ENCODE measurements at places on chromosomes 2 and 18.

DNA sequence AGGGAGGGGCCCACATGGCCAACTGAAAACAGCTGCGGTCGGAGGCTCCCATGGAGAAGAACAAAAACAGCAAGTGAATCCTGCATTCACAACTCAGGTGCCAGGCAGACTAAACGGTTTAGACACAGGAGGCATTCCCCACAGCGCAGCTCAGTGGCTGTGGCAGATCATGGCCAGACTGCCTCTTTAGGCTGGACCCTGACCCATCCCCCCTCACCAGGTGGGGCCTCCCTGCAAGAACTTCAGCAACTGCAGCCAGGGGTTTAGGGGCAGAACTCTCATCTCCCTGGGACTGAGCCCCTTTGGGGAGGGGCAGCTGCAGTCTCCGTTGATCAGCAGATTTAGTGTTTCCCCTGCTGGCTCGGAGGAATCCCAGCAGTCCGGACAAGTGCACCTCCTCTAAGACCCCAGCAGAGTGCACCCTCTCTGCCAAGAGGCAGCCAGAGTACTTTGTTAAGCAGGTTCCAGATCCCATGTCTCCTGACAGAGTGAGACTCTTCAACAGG is 346.7 kb downstream of the SS18 start:
- no peak for DNase-seq

DNA sequence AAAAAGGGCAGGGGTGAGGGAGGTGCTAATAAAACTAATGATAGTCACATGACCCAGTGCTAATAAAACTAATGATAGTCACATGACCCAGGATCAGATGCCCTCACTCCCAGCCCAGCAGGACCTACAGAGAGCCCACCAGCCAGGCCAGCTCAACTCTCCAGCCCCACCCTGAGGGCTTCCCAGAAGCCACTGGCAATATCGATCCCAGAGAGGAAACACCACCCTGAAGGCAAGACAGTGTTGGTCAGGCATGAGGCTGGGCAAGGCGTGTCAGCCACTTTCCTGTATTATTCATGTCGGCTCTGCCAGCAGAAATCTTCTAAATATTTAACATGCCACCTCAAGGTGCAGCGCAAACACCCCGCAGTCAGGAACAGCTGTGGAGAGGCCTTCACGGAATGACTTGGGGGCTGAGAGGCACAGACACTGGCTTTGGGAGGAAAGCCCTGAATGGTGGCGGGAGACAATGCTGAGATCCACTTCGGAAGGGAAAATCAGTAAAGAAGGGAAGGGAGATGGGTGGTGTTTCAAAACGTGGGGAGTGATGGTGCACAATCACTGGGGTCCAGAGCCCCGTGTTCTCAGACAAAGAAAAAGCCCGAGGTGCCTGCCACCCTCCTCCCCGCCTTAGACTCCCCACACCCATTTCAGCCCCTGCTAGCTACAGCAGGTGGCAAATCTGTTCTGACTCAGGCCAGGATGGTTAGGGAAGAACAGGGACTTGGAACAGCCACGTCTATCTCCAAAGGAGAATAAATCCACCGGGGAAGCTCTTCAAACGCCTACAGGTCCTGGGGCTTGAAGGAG is 1.4 kb downstream of the REEP1 start:
- no peak for DNase-seq

GRCh38 chr2:88114889-88115288 is 13.0 kb downstream of the FABP1 start:
- DNase-seq: no peak

DNA sequence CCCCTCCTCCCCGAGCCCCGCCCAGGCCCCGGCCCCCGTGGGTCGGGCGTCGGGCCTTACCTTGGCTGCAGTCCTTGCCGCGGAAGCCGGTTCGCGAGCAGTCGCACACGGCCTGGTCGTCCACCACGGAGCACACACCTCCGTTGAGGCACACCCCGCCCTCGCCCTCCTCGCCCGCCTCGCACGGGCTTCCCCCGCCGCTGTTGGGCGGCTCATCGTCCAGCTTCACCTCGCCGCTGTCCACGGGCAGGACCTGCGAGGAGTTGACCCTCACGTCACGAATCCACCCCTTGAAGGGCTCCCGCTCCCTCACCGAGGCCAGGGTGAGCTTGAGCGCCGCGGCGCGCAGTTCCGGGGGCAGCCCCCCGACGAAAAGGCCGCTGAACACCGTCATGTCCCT is 4.5 kb downstream of the NRXN1 start:
- DNase-seq: no peak

GRCh38 chr18:35803551-35803950 is 168.9 kb upstream of the RMP24 start:
- DNase-seq: no peak

- DNase-seq: no peak
Measured at GRCh38 chr2:71082402-71083252, 14.2 kb downstream of the NAGK start.

GRCh38 chr2:105812180-105813044 is 67.7 kb downstream of the NCK2 start:
- DNase-seq: peak; percentile 35

DNA sequence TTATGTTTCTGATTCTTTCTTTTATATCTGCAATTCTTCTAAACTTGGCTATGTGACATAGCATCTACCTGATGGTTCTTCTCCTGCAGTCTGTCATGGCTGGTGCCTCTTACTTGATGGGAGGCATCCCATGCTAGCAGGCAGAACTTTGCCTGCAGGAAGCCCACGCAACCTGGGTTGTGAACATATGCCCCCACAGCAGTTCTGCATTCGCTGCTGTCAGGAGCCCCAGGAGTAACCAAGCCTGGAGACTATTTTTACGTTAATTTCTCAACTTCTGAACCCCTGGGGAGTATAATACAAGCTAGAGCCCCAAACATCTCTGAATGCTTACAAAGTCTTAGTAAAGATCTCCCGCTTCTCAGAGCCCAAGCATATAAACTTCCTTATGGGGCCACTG is 12.1 kb downstream of the FAM168B start:
- no peak for DNase-seq

DNA sequence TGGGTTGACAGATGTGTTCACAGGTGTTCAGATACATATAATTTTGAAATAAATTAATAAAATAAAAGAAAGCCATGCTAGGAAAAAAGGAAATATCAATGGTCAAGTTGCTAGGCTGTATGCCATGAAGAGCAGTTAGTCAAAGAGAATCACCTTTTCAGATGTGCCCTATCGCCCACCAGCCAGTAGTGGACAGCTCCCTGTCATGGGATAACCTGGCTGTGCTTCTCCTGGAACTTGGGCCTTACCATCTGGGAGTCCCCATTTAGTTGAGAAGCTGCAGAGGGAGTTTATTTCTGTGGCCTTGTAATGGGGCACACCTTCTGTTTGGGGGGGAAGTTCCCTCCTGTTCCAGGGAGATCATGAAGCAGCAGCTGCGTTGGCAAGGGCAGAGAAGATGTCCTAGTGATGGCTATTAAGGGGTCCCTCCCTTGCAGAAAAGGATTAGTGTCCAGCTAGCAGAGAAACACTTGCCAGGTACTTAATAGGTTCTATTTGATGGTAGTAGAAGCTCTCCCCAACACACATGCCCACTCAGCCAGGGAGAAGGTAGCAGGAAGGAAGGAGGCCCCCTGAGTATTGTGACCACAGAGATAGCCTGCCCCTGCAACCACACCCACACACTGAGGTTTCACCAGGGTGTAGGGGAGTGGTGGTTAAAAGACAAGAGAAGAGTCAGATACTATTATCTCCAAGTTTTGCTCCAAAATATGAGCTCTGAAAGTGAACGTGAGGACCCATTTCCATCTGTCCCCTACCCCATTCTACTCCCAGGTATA is 117.7 kb downstream of the B3GNT2 start:
- no peak for DNase-seq

DNA sequence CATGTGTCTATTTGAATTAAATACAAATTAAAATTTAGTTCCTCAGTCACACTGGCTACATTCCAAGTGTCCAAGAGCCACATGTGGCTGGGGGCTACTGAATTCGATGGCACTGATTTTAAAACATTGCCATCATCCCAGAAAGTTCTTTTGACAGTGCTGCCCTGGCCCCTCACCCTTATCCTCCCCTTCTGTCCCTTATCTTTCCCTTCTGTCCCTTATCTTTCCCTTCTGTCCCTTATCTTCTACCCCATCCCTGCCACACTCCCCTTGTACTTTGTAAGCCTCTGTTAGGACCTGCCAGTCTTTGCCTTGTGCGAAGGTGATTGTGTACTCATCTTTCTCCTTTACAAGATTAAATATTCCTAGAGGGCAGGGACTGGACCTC is 85.2 kb downstream of the DNMT3A start:
- DNase-seq: no peak

- no peak for DNase-seq
Measured at GRCh38 chr2:205816268-205816667, 134.0 kb downstream of the NRP2 start.

DNA sequence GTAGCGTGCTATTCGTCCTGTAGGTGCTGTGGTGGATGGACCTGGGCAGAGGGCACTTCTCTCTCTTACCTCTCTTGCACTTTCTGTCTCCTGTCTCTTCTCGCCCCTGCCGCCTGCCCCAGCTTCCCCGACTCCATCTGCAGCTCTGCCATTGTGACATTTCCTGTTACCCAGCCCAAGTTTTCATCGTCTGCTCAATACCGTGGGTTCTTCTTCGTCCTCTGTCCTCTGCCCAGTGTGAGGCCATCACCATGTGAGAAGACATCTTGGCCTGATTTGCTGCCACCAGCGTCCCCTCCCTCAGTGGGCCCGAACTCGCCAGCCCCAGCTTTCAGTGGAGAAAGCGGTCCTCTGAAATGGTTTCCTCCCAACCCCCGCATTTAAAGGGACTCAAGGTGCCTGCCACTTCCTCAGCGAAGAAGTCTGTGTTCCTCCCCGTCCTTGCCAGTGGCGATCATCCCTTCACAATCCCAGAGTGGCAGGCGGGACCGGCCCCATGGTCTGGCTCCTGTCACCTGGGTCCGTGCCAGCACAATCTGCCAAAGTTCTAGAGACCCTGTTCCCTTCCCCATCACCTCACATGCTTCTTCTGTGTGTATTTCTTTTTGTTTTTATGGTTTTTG is 18.0 kb downstream of the TGOLN2 start:
- DNase-seq: no peak

- peak; percentile 62 for DNase-seq
Measured at GRCh38 chr2:172307800-172308199, 119.6 kb upstream of the ITGA6 start.

DNA sequence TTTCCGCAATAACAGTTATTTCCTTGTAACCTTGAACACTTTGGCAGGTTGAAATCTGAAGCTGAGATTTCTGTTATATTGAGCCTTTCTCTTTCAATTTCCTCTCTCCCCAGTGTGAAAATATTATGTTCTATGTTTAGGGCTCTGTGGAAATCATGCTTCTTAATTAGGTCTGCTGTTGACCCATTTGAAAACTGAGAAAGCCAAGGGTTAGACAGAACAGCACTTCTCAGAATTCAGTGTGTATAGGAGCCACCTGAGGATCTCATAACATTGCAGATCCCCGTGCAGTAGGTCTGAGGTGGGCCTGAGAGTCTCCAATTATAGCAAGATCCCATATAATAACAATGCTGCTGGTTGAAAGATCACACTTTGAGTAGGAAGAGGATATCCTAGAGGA is 230.2 kb upstream of the NT5C1B start:
- no peak for DNase-seq

DNA sequence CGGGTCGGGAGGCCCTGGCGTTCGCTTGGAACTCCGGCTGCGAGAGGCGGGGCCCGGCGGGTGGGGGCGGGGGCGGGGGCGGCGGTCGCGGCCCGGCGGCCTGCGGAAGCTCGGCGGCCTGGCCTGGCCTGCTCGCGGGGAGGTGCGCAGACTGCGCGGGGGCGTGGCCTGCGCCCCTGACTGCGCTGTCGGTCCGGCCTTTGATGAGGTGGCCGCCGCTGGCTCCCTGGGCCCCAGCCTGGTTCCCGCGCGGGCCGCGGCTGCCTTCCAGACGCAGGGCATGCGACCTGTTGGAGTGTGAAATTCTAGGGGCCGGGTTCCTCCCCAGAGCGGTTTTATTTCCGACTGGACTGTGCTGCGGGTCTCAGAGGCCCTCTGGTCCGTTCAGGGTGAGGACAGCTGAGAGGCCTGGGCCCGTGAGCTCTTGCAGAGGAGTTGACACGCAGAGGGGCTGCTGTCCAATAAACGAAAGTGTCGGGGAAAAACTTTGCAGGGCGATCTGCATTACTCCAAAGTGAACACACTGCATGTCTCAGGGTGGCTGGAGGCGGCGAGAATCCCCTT is 629 bp downstream of the NRBP1 start:
- peak; percentile 84 for DNase-seq

GRCh38 chr18:3713166-3713565 is 263.2 kb downstream of the TGIF1 start:
- DNase-seq: no peak

GRCh38 chr2:217913436-217913835 is 89.4 kb downstream of the TNS1 start:
- DNase-seq: no peak

DNA sequence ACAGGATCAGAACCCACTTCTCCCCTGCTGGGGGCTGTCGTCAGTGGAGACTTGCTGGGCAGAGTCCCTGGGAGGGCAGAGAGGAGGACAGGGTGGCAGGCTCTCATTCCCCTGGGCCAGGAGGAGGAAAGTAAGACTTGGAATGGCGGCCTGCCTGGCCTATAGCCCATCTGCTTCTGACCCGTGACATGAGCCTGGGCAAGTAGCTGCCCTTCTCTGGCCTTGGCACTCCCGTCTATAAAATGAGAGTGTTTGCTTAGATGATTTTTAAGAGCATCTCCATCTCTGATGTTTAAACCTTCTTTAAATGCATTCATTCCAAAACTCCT is 173.0 kb downstream of the DDX1 start:
- no peak for DNase-seq

DNA sequence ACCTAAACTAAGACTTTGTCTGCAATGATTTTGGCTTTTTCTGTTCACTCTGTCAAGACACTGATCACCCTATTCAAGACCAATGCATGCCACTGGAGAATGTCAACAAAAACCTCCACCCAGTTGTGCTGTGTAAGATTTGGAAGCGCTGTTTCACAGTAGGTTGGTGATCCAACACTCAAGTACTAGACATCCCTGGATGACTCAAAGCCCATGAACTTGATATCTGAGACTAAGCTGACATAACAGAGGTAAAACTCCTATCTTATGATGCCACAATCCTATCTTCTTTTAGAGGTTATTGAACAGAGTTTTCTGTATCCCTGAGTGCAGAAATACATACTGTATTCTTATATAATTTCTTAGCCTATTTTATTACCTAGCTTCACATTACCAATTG is 251.3 kb upstream of the ETAA1 start:
- DNase-seq: no peak

GRCh38 chr2:102027036-102027980 is 35.5 kb downstream of the IL1R2 start:
- DNase-seq: no peak

DNA sequence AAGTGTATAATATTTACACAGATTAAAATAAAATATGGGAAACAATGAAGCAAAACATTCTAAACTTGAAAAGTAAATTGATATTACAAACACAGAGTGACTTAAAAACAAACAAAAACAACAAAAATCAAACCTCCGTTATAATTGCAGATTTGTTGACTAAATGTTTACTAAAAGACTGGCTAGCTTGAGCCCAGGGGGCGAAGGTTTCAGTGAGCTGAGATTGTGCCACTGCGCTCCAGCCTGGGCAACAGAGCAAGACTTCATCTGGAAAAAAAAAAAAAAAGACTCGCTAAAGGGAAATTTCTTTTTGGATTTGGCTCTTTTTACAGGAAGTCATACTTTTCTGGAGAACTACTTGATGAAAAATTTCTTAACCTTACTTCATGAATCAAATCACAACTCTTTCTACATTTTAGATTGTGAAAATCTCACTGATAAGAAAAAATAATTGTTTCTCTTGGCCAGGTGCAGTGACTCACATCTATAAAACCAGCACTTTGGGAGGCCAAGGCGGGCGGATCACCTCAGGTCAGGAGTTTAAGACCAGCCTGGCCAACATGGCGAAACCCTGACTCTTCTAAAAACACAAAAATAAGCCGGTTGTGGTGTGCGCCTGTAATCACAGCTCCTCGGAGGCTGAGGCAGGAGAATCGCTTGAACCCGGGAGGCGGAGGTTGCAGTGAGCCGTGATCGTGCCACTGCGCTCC is 9.7 kb downstream of the TFPI start:
- DNase-seq: no peak

Data from mucosa of descending colon (tissue), 3 donors.